ENCODE measurements at places on chromosomes 12 and 14. TPM values are rescaled to one million over a fixed set of nuclear protein-coding genes. Genes with fewer than 3 reads are reported as not detected.

The TCL1B gene
- total RNA-seq, result not detected

The A2M gene
- total RNA-seq, result not detected

The CMA1 gene
- total RNA-seq, result not detected

GRCh38 chr12:102498471-102498870, 18.1 kb upstream of the IGF1 start:
- H3K27ac ChIP-seq, result no peak overlapping the region
- H3K27me3 ChIP-seq, result peaks cover 7% of the 10 kb centered on the region
- H3K4me3 ChIP-seq, result no peak overlapping the region
- no peaks in the 10 kb centered on the region for H3K36me3 ChIP-seq
- no peak for DNase-seq

DNA sequence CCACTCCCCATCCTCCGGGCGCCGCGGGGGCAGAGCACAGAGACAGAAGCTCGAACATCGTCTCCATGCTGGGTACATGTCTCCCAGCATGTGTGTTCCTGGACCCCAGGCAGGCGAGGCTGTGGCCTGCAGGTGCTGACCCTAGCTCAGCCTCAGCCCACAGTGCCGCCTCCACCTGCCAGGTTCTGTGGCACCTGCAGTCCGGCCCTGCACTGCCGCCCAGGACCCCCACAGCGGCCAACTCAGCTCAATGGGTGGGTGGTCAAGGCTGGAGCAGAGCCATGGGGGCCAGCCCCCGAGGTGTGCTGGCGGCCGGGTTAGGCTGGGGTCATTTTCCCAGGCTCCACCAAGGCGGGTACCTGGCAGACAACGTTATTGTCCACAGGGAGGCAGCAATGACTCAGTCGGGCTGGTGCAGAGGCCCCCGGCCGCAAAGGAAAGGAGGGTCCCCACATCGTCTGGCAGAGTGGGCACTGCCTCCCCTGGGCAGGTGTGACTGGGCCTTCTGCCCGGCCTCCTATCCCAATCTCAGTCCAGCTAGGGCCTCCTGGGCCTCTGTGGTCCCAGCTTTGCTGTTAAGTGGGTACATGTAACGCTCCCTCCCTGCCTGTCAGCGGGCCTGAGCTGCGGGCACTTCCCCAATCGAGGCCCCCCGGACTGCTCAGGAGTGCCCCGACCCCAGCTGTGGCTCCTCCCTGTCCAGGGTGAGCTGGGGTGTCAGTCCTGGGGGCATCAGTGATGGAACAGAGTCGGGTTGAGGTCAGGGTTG, 20.2 kb upstream of the NUDT14 start:
- DNase-seq, result no peak
- H3K4me3 ChIP-seq, result no peak overlapping the region
- H3K27ac ChIP-seq, result no peak overlapping the region
- peaks cover 7% of the 10 kb centered on the region for H3K4me1 ChIP-seq
- peaks cover 6% of the 10 kb centered on the region for H3K36me3 ChIP-seq
- peaks cover 26% of the 10 kb centered on the region for H3K27me3 ChIP-seq

DNA sequence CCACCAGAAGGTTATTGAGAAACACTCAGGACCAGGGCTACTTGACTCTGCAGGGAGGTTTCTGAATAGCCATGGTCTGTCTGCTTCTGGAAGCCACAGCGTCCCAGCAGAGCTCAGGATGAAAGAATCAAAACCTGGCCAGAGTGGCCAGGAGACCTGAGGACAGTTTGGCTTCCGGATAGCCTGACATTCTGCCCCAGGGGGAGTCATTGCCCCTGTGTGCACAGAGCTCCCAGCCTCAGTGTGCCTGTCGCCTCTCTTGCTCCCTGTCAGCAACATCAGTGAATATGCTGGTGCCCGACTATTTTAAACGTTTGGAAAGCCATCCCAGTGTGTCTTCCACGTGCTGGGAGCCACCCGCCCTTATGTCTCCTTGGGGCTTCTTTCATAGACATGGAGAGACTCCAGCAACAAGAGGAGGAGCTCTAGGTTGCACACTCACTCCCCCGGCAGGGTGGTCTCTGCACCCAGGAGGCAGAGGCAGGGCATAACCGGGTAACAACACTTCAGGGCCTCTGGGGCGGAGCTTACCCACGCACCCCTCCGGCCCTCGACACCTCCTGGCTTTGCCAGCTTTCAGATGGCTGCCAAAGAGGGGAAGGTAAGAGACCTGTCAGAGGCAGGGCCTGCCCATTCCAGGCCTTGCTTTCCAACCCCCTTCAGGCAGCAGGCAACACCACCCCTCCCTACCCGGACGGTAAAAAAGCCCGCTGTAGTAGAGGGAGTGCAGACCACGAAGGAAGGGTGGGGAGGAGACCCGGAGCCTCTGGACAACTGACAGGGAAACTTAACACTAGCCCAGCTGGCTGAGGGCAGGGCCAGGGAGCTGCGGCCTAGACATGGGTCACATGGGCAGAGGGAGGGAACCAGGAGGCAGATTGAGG, 19.0 kb upstream of the SLC6A12 start:
- no peak for DNase-seq
- H3K27me3 ChIP-seq, result peaks cover 42% of the 10 kb centered on the region
- H3K27ac ChIP-seq, result no peak overlapping the region
- peaks cover 2% of the 10 kb centered on the region for H3K4me1 ChIP-seq

DNA sequence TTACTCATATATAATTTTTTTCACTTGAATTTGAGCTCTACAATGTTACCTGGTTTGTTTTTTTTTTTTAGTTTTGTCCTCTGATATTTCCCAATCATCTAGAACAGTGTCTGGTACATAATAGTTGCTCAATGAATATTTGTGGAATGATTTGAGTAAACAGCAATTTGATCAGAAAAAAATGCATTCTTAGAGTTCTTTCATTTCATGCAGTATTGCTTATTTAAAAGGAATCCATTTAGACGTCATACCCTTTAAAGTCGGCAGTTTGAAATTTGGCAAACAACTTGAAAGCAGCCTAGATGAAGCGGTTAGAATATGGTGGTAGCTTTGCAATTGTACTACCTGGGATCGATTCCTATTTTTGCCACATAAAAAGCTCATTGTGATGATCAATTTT, 140.0 kb downstream of the PDE3A start:
- no peaks in the 10 kb centered on the region for H3K36me3 ChIP-seq
- no peaks in the 10 kb centered on the region for H3K4me1 ChIP-seq
- no peak for DNase-seq
- H3K4me3 ChIP-seq, result no peak overlapping the region

- H3K27me3 ChIP-seq, result peaks cover 9% of the 10 kb centered on the region
- H3K4me3 ChIP-seq, result no peak overlapping the region
- H3K4me1 ChIP-seq, result no peaks in the 10 kb centered on the region
- no peak overlapping the region for H3K27ac ChIP-seq
These were observed 63.7 kb upstream of the RTL1 start for GRCh38 chr14:100967178-100967577.

Data from T-helper 17 cell (primary cell).